ENCODE measurements at places on chromosomes 1 and 21.
A peak's percentile ranks its signal among the peaks of the same experiment; 100 is the strongest.

GRCh38 chr21:28325618-28326017, 667.1 kb downstream of the LTN1 start:
- DNase-seq: no peak

DNA sequence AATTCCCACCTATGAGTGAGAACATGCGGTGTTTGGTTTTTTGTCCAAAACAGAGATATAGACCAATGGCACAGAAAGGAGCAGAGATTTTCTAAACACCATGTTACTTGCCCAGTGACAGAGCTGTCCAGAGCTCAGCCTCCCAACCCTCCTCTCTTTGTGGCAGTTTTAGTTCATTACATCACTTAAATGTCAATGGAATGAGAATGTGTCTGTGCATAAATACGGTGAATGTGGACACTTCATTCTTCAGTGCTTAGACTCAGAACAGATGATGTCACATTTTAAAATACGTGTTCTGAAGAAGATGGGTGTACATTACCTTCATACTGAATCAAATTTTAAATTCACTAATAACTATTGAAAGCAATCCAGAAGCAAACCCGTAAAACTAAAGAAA, 374.9 kb downstream of the DSCAM start:
- DNase-seq: no peak

GRCh38 chr1:23483321-23484252, at the start of gene ASAP3:
TSS of gene ASAP3 (minus strand) at chr1:23484179. CDS start at chr1:23484133, 46 bp downstream.
- peak; percentile 85 for DNase-seq

- no peak for DNase-seq
Observed at GRCh38 chr1:11860587-11860986, 1.8 kb upstream of the NPPB start.

DNA sequence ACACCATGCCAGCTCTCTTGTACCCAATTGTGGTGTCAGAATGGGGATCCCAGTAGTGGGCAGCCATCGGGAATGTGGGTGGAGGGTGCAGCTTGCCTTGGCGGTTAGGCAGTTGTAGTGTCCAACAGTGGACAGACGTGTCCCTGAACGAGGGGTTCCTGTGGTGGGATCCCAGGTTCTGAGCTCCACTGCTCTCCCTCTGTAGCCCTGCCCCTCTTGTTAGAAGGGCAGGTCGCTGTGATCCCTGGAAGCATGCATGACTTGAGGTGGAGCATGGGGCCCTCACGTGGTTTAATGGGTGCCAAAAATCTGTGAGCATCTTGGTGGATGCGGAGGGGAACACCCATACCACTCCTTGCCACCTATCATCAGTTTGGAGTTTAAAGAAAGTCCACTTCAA, 4.3 kb downstream of the GALNT2 start:
- no peak for DNase-seq

DNA sequence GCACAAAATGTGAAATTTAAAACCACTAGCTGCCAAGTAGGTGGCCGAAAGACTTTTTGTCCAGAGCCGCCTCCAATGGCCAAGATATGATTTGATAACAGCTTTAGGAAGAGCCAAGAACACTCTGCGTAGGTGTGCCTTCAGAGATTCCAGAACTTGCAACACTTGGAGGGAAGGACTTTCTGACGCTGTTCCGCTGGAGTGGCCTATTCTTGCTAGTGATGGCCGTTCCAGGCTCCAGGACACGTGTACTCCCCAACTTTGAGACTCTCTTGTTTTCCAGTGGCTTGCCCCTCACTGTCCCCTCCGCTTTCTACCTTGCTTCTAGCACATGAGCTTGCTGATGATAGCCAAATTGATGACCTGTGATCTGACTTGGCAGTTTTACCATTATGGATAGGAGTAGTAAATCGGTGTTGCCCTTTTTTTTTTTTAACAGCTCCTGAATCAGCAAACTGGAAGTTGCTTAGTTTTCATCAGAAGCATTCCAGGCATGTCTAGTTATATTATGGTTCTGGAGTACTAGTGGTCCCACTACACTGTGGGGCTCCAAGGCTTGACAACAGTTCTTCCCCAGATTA, 1.0 kb downstream of the PRDX6 start:
- DNase-seq: peak; percentile 79

DNA sequence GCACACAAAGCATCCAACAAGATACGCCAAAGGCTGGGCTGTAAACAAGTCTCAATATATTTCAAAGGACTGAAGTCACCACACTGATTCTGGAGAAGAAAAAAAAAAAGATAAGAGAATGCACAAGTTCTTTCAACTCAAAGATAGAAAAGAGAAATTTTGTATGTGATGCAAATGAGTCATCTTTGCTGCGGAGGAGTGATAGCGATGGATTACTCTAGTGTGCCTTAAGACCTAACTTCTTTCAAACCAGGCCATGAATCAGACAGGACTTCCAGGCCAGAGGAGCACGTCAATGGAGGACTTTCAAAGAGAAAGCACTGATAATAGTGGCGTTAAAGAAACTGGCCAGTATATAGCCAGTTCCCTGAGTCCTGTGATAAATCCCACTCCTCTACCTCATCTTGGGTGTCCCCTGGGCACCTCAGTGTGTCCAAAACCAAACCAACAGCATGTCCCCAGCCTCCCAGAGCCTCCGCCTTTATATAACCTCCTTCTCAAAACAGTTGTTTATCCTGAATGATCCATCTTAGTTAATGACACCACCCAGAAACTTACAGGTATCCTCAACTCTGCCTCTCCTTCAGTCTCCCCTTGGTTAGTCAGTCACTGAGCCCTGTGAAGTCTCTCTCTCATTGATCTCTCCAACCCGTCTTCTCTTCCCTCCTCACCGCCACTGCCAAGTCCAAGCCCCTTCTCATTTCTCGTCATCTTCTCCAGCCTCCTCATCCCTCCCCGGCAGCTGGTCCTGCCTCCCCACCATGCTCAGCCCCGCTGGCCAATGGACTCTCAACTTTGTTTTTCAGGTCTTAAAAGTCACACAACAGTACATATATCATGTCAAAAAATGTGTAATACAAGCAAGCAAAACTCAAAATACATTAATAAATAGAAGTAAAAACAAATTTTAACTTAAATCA, 47.2 kb upstream of the IFFO2 start:
- DNase-seq: no peak

DNA sequence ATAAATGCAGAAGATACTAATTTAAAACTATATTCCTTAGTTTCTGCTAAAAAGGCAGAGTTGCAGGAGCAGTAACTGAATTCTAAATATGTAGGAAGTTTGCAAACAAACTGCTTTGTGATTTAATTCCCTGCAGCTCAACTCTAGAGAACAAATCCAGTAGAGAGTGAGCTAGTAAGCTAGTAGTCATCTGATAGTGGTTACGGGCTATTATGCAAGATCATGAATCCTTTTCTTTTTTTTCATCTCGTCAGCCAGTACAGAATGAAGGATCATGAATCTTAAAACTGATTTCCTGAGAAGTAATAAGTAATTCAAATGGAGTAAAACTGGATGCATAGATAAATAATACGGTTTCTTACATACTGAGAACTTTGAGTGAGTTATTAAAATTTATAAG, 3.3 kb downstream of the DPH5 start:
- DNase-seq: no peak

DNA sequence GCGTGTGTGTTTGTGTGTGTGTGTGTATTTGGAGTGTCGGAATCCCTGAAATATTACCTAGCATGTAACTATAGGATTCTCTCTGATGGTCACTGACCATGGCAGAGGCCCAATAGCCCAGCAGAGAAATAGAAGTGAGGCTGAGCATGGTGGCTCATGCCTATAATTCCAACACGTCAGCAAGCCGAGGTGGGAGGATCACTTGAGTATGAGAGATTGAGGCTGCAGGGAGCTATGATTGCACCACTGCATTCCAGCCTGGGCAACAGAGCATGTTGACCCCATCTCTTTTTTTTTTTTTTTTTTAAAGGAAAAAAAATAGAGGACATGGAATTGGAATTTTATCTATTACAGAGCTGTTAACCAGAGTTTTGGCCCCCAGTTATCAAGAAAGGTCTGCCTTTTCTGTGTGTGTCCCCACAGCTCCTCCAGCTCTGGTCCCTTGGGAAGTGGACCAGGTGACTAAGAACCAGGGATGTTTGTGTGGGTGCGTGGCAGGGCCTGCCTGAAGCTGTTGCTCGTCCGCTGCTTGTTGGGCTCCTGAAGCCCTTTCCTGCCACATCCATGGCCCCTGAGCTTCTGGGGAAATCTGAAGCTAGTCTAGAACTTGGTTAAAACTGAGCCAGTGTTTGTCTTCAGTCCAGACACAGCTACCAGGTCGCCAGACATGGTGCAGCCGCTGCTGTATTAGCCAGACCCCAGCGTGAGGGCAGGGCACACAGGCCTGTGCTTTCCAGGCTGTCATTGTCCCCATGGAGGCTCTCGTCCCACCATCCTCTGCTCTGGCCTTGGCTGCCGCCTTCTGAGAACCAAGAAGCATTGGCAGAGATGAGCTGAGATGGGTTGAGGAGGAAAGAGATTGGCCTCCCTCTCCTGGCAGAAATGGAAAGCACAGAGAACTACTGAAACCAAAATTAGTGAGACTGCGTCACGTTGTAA, 25.5 kb downstream of the CAPN9 start:
- no peak for DNase-seq

DNA sequence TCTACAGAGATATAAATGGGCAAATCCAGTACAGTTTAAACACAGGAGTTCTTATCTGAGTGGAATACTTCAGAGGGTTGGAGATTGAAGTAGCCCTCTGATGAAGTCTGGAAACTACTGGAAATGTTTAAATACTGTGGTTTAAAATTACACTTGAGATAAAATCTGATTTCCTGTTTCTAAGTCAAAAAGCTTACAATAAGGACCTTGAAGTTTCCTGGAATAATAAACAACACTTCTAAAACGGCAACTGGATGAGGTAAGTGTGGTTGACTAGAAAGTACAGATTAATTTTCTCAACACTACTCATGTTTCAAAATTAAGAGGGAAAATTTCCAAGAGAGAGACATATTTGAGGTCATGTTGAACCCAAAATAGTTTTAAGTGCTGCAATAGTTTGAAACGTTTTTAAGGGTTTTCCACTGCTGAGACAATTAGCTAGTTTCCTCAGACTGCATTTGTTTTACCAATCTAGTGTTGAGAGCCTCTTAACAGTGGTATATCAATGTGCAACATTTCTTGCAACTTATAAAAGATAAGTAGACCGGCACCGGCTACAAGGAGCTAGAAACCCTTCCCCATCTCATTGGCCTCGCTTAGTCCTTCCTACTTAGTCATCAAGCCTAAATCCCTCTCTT, 27.4 kb downstream of the KCNA3 start:
- no peak for DNase-seq

GRCh38 chr1:214086945-214087344, 99.2 kb downstream of the PROX1 start:
- no peak for DNase-seq

DNA sequence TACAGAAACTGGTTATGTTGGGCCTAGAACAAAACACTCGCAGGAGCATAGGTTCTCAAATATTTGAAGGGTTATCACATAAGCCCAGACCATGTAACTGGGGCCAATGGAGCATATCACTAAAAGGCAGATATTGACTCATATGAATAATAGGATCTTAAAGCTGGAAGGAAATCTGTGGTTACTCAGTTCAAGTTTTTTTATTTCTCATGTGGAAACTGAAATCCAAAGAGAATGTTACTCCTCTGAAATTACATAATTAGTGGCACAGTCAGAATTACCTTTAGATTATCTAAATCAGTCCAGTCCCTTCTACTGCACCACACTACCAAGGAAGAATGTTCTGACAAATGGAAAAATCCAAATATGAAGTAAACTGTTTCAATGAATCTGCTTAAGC, 12.0 kb downstream of the SLAMF8 start:
- no peak for DNase-seq

- DNase-seq: no peak
Observed at GRCh38 chr1:99018313-99018712, 13.7 kb upstream of the PLPPR5 start.

GRCh38 chr1:226125831-226126230, 60.7 kb downstream of the ACBD3 start:
- no peak for DNase-seq

GRCh38 chr21:20404915-20405314, 593.3 kb upstream of the NCAM2 start:
- DNase-seq: no peak

- no peak for DNase-seq
Observed at GRCh38 chr1:82391712-82392111, 591.0 kb downstream of the ADGRL2 start.

- no peak for DNase-seq
Observed at GRCh38 chr1:74437035-74437434, 75.4 kb downstream of the LRRC53 start.

- no peak for DNase-seq
Observed at GRCh38 chr1:26072305-26072704, 4.9 kb upstream of the TRIM63 start.

DNA sequence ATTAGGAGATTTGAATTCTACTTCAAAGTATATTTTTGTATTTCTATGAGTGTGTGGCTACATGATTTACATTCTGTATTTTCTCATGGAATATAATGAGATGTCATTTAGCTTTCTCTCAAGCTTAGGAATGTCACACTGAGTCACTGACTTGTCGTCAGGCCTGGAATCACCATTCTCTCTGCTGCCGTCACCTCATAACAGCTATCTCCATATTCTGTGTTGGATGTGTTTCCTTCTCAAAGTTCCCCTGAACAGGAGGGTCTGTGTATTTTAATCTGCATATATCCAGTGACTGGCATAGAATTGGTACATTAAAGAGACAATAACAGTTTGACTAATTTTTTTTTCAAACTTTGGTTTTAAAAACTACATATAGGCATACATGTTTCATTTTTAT, 35.9 kb downstream of the LYPLAL1 start:
- no peak for DNase-seq

Data from aorta (tissue), 5 donors.